ENCODE measurements at places on chromosomes 3 and 15.

DNA sequence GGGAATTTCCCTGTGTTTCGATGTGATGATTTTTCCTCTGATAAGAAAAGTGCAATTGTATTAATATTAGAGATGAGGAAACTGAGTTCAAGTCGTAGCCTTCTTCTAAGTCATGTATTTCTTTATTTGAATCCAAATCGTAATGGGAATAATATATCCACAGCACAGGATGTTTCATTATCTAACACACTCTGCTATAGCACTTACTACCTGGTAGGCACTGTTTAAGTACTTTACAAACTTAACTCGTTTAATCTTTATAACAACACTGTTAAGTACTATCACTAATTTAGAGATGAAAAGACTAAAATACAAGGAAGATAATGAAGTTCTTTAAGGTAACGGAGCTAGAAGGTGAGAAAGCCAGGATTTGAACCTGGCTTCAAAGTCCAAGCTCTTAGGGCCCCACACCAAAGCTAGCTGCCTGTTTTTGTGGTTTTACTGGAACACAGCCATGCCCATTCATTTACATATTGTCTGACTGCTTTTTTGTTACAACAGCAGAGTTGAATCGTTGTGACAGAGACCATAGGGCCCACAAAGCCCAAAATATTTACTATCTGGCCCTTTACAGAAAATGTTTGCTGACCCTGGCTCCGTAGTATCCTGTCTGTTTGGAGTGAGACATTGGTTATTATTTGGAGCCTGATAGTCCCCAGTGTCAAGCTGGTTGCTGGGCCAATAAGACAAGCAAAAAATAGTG, 9.6 kb upstream of the ATP13A3 start:
- DNase-seq: peak; percentile 39

DNA sequence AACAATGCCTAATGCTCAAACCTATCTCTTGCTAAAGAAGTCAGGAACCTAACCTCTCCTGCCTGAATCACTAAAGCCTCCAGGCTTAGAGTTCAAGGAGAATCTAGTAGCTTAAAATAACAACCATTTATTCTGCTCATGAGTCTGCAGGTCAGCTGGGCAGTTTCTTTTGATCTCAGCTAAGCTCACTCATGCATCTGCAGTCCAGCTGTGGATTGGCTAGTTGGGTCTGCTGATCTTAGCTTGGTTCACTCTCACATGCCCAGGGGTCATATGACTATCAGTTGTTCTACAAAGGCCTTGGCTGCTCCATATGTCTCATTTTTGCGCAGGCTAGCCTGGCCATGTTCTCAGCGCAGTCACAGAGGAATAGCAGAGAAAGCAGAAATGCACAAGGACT, 109.2 kb upstream of the STT3B start:
- DNase-seq: no peak

DNA sequence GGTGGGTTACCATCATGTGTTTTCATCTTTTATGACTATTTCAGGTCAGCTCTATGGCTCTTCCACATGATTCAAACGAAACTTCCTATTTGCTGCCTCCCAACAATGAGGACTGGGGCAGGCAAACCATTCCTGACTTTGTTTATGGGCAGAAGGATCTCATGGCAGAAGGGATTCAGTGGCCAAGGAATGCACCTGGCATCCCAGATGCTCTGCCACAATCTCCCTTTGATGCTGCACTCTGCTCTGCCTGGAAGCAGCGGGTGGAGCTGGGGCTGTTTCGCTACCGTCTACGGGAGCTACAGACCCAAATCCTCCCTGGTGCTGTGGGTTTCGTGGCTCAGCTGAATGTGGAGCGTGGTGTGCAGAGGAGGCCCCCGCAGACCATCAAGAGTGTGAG, 6.8 kb downstream of the GDPGP1 start:
- no peak for DNase-seq

GRCh38 chr15:51768018-51768417, 16.6 kb downstream of the TMOD2 start:
- DNase-seq: peak; percentile 18

- DNase-seq: peak; percentile 13
Measured at GRCh38 chr3:42159706-42160472, 68.7 kb downstream of the TRAK1 start.

- no peak for DNase-seq
Measured at GRCh38 chr15:38085114-38085513, 150.7 kb downstream of the TMCO5A start.

DNA sequence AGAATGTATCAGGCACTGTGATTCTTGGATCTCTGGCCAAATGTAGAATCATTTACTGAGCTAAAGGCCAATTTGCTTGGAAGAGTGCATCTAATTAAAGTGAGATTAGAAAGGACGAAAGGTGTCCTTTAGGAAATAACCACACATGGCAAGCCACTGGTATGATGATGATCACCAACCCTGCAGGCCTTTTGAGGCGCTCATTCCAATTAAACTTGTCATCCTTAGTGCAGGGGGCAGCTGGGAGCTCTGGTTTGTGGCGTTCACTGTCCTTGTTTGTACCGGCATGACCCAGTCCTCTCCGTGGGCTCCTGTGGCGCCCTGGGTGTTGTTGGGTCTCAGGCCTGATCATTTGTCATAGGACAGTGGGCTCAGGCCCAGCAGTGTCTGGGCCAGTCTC, 11.0 kb downstream of the LIMD1 start:
- no peak for DNase-seq

DNA sequence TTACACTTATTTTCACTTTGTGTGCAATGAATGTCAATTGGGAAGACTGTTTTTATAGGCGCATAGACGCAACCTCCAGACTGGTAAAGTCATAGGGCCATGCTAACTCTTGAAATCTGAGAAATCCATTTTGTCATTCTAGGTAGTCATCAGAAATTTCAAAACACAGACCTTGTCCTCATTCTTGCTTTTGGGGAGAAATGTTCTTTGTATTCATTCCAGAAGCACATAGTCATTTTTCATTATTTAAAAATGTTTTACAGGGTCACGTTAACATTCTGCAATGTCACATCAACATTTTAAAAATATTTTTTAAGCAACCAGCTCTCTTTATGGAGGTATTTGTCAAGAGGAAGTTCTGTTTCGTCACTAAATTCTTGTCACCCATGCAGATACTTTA, 898.4 kb downstream of the PDCD6IP start:
- DNase-seq: no peak

DNA sequence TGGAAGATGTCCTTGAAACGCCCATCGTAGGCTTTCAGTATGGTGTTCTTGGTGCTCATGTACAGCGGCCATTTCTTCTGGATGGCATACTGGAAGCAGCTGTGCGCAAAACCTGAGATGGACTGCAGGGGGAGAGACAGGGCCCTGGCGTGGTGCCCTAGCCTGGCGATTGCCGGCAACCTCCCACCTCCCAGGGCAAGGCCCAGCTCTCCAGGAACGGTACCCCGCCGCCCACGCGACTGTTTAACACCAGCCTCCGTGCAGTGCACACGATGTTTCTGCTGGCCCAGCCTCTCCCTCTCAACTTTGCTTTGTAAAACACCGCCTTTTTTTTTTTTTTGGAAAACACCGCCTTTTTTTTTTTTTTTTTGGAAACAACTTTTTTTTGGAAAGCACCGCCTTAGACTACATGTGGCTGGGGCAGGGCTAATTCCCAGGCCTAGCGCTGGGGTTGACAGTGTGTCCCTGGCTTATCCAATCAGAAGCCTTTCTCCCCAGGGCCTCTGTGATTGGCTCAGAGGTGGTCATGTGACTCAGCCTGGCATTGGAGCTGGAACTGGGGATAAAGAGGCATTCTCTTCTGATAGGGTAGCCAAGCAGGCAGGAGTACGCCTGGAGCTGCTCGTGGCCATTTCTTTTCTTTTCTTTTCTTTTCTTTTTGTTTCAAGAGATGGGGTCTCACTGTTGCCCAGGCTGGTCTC, 14.7 kb downstream of the IDH2 start:
- DNase-seq: no peak

GRCh38 chr3:63981980-63982379, 41.3 kb downstream of the PSMD6 start:
- no peak for DNase-seq

GRCh38 chr3:154428286-154429206, 1.4 kb downstream of the GPR149 start:
- DNase-seq: no peak

GRCh38 chr3:35950021-35950420, 310.7 kb downstream of the ARPP21 start:
- DNase-seq: no peak

GRCh38 chr3:21778715-21779114, 27.7 kb upstream of the ZNF385D start:
- no peak for DNase-seq

DNA sequence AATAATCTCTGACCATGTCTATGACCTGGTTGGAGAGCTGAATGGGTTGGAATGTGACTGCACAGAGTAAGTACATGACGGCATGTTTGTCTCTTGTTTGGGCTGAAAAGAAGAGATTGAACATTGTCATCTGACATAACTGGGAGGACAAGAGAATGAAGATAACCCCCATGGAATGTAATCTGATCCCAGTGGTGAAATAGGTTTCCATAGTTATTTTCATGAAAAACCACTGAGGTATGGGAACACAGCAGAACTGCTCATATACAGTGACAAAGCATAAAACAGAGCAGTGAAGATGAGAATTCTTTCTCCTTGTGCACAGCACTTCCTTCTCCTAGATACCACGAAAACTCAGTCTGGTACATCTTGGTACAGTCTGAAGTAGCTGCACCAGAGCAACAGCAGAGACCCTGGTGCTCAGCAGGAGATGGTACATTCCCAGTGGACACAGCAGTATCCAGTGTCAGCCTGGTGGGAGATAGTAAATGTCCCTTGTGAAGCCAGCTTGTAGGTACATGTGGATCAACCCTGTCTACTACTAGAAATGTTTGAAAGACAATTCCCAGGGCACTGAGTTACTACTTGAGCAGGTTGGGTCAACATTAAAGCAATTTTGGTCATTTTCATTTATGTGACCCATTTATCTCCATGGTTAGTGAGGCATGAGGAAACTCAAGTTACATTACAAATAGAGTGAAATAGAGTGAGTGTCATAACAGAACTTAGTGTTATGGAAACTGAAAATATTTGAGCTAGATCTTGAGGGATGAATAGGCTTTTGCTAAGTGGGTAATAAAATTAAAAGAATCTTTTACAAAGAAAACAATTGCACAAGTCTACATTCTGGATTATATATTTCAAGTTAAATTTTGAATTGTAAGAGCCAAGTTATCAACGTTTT, 178.3 kb downstream of the SUCNR1 start:
- no peak for DNase-seq

DNA sequence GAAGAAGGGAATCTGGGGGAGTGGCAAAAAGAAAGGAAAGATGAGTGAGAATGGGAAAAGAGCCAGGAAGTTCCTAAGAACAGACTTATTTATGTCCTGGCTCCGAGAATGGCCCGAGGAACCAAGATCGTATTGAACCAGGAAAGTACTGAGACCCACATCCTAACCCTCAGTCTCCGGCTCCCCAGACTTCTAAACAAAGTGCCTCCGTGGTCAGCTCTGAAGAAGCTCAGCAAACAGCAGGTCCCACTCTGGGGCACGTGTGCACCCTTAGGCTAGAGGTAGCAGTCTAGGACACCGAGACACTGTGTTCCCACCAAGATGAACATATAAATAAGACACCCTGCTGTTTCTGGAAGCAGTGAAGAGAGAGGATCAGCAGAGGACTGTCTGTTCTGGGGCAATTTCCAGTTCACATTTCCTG, 307.4 kb downstream of the NTRK3 start:
- no peak for DNase-seq

- DNase-seq: peak; percentile 34
Measured at GRCh38 chr3:169660709-169661360, 2.7 kb downstream of the MECOM start.

- no peak for DNase-seq
Measured at GRCh38 chr3:31461426-31461825, 71.3 kb upstream of the STT3B start.

- DNase-seq: no peak
Measured at GRCh38 chr3:186427627-186428281, 65.7 kb upstream of the DGKG start.

- DNase-seq: no peak
Measured at GRCh38 chr15:68526269-68526668, 52.5 kb upstream of the CORO2B start.

DNA sequence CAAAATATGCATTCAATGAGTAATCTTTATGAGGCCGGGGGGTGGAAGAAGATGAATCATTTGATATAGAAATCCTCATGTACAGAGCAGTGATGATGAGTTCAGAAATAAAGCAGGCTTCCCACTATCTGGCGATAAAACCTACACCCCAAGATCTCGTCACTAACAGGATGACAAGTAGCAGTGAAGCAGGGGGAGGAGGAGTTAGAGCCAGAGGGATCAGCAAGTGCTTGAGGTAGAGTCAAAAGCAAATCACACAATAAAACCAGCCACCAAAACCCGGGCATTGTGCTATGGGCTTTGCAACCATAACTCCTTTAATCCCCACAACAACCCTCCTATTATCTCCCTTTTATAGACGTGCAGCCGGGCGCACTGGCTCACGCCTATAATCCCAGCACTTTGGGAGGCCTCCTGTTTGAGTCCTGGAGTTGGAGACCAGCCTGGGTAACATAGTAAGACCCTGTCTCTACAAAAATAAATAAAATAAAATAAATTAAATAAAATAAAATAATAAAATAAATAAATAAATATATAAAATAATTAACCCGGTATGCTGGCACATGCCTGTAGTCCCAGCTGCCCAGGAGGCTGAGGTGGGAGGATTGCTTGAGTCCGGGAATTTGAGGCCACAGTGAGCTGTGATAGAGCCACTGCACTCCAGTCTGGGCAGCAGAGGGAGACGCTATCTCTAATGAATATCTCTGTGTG, 53.0 kb downstream of the STARD5 start:
- no peak for DNase-seq

- DNase-seq: no peak
Measured at GRCh38 chr3:72962317-72962716, 34.3 kb upstream of the PPP4R2 start.

- DNase-seq: no peak
Measured at GRCh38 chr15:49467746-49468480, 44.9 kb downstream of the FGF7 start.

DNA sequence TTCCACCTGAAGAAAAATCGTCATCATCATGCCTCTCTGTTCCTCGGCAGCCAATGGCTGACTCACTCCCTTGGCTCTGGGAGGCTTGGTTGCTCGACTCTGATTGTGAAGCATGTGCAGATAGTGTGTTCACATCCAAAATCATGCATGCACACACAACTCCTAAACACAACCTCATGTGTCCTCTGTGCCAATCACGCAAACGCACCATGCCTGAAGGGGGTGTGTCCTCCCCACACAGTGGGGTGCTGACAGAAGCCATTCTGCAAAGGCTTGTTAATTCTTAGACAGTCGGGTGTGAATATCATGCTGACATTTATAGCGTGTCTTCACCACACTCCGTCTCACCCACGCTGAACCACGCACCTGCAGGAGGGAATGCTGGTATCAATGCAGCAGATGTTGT, 11.4 kb upstream of the CCDC174 start:
- DNase-seq: no peak

Data from T-helper 2 cell (primary cell).